ENCODE measurements at places on chromosomes 7 and 10.

- no peak for DNase-seq
Observed at GRCh38 chr10:15842556-15843169, 17.6 kb downstream of the MINDY3 start.

DNA sequence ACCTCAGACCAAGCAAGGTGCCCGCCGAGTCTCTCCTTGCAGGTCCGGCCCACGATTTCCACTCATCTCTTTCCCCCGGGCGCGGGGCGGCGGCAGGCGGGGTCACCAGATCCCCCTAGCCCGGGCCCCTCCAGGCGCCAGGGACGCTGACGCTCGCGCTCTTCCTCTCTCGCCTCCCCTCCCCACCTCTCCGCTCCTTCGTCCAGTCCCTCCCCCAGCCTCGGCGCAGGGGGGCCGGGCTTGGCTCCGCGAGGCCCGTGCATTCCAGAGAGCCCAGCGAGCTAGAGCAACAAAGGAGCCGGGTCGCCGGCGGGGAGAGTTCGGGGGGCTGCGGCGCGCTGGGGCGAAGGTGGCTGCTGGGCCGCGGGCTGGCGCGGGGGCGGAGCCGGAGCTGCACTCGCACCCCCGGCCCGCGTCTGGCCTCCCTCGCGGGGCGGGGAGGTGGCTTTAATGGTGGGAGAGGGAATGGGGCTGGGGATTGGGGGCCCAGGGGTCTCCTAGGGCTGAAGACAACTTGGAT, at the start of gene SMO:
Gene SMO (plus strand): TSS at position 262 of the 520 bp plus-strand sequence. CDS start 519 bp downstream, outside the sequence.
- no peak for DNase-seq

DNA sequence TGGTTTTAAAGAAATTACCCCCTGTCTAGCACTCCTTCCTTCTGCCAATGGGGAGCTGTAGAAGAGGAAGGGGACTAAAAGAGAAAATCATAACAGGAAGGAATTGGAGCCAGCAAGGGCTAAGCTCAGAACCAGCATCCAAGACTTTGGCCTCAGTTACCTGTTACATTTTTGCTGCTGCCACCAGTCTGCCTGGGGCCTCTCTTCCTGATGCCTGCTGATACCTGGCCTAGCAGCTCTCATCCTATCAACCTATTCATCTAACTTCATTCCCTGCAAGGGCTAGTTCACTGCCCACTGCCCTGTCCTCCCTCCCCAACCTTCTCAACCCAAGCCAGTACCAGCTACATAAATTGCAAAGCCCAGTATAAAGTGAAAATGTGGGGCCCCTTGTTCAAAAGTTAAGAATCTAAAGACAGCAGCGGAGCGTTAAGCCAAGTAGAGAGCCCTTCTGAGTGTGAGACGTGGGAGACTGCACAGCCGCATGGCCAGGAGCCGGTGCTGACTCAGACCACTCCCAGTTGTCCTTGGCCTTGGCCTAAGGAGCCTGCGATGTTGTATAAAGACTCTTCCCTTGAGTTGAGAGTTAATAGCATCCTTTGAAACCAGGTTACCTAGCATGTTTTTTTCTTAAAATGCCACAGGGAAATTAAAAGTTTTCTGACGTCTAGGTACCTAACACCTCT, 13.2 kb upstream of the AOC1 start:
- DNase-seq: no peak

DNA sequence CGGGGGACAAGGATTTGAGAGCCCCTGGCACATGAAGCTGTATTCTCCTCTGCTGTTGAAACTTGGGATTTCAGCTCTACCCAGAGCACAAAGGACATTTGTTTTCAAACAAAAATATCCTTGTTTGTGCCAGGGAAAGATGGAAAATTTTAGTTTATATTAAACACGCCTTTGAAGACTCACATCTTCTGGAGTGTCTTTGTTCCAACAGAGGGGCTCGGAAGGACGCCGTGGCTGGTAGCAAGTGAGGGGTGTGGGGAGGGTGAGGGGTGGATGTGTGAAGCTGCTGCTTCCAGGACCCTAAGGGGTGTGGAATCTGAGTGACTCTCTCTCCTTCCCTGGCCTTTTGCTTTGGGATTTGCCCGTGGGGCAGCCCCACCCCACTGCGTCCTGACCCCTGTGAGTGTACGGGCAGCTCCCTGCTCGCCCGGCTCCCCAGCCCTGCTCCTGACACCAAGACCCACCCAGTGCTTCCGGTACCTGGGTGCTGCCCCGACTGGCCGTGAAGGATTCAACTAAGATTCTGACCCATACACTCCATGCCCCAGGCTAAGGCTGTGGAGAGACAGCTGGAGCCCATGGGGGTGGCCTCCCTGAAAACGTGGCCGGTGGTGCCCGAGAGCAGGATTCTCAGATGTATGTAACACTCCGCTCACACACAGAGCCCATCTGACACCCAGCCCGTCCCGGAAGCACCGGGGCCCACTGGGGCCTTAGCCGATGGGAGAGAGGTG, 59.6 kb downstream of the ZRANB1 start:
- DNase-seq: no peak

GRCh38 chr7:147937428-147937827, 653.1 kb upstream of the C7orf33 start:
- no peak for DNase-seq

DNA sequence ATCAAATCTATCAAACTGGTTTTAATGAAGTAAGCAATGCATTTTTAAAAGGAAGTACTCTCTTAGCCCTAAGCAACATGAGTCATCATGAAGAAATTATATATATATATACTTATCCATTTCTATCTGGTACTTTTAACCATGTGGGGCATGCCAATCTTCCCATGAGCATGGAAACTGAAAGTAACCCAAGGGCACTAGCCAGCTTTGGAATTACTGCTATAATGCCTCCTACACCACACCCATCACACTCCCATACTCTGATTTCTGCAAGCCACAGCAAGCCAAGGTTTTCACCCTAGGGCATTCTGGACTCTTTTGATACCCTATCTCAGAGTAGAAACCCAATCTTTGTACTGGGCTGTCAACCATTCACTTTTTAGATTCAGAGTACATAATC, 204.6 kb downstream of the IMMP2L start:
- no peak for DNase-seq

DNA sequence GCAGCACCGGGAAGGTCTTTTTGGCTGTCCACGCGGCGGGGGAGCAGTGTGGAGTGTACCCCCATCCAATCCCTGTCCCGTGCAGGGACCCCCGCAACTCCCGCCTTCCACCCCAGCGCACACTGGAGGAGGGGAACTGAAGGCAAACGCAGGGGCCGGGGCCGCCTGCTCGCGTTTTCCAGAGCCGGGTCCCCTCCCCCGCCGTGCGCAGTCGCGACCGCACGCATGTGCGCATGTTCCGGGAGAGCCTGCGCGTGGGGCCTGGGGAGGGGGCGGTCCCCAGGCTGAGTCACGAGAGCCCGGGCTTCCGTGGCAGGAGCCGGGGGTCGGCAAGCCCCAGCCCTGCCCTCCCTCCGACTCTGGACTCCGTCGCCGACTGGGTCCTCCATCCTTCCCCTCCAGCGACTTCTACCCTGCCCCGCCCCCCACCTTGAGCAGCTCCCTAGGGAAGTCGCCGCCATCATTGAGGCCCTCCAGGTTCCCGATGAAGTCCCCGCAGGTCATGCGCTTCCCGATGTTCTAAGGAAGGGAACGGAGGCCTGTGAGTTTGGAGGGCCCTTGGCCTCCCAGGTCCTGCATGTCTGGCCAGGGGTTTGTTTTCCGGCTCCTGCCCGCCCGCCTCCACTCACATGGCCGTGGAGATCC, 8.0 kb downstream of the PSD start:
- no peak for DNase-seq

DNA sequence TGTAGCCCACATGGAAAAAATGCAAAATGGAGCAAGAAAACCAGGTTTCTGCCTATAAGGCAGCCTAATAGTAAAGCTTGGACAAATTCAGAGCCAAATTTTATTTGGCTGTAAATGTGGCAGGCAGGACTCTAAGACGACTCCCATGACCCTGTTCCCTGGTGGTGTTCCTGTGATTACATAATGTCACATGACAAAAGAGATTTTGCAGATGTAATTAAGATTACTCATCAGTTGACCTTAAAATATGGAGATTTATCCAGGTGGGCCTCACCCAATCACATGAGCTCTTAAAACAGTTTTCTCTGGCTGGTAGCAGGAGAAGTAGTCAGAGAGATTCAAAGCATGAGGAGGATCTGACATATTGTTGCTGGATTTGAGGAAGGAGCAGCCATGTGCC, 303.1 kb upstream of the IMMP2L start:
- DNase-seq: no peak

GRCh38 chr7:77368974-77369373, 47.2 kb downstream of the GSAP start:
- DNase-seq: peak; percentile 57

DNA sequence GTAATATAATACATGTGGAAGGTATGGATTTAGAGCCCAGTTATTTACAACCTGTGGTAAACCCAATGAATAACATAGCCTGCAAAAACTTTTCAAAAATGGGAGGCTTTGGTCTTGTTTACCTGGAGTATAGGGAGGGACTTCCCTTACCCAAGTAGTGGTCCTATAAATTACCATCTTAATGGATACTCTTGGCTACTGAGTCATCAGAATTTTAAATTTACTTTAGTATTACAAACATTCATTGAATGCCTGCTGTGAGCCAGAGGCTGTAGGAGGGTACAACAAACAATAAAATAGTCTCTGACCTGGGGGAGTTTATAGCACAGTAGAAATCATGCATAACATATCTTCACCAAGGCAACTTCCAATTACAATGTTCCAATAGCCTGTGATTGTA, 365.1 kb downstream of the BBS9 start:
- DNase-seq: no peak

GRCh38 chr10:108362961-108363360, 1198.5 kb upstream of the SORCS1 start:
- DNase-seq: no peak

- DNase-seq: no peak
Observed at GRCh38 chr7:112336936-112337576, 113.2 kb upstream of the IFRD1 start.

DNA sequence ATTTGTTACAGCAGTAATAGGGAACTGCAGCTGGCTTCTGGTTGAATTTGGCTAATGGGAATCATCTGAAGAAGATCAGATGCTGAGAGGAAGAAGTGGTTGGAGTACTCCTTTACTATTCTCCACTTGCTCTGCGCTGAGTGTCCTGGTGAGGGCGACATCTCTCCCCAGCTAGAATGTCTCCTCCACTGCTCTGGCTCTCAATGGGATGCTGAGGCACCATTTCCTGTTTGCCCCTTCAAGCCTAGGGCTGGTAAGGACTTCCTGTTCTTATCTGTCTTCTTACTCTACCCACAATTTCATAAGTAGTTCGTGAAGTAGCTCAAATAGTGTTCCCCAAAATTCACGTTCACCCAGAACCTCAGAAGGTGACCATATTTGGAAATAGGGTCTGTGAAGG, 43.2 kb upstream of the TES start:
- peak; percentile 58 for DNase-seq

DNA sequence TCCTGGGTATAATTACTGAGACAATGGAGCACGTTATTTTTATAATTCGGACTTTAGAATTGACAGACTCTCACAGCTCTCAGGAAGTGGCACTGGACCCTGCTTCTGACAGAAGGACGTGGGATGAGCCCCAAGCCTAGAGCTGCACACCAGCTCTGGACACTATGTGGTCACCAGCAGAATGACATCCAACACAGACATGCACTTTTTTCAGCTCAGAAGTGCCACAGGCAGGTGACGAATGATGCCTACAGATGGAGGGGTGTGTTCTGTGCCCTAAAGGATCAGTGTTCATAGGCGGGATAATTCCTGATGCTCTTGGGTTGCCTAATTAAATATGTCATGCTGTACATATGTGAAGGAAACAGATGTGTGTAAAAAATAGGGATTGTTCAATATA, 87.9 kb downstream of the VIPR2 start:
- DNase-seq: no peak

GRCh38 chr7:135828604-135829003, 80.0 kb upstream of the FAM180A start:
- no peak for DNase-seq

DNA sequence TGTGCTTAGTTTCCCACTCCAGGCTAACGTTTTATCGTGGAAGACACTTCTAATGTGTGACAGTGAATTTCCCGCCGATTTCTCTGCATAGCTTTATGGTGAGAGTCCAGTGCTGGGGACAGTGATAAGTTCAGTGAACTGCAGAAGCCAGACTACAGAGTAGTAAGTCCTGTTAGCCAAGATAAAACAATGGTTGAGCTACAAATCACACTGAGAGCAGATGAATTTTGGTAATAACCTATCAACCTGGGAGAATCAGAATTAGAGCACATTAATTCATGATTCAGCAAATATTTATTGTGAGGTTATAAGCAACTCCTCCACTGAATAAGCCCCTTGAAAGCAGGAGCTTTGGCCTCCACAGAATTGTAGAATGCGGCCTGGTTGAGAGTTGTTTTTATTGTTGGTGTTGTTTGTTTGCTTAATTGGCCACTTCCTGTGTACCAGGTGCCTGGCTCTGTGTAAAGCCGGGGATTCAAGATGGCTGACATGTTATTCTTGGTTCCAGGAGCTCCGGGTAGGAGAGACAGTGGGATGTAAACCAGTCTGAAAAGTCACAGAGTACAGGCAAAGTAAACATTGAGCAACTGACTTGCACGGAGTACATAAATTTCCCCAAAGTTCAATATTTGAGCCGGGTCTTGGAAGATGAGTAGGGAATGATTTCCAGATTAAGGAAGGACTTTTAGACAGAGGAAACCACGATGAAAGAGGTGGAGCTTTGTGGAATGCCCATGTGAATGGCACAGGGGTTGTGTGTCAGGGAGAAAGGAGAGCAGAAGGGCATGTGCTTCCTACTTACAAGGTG, 112.7 kb downstream of the SNX10 start:
- DNase-seq: no peak

- DNase-seq: no peak
Observed at GRCh38 chr7:48398191-48398590, 226.9 kb downstream of the ABCA13 start.

DNA sequence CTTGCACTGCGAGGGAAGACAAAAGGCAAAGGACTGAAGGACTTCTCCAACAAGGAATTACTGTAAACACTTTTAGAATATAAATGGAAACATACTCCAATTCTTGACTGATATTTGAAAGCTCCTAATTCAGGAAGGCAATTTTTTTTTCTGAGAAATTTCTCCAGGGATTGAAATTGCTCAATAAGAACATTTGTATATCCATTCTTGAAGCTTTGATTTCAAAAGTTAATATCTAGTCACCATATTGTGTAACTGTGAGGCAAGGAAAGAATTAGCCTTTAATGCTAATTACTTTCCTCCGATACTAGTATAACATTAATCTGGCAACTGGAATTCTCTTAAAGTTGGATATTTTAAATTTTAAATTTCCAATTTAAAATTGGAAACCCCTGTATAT, 188.4 kb upstream of the COL1A2 start:
- no peak for DNase-seq

DNA sequence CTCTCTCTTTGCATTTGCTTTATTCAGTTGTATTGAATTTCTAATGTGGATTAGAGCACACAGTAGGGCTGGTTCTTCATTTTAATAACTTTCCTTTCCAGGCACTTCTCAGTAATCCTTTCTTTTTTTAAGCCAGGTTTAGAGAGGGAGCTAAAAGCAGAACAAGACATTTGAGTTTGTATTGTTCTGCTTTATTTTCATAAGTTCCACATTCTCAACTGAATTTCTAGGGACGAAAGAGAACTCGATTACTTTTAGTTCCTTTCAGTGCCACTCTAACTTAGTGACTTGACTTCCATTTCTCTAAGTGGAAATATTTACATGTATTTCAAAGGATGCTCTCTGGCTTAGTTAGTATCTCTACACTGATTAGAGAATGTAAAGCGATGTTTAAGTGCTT, 145.6 kb downstream of the EXOC4 start:
- DNase-seq: no peak

- no peak for DNase-seq
Observed at GRCh38 chr10:120431251-120431651, 25.8 kb upstream of the PLPP4 start.
